ENCODE measurements at places on chromosomes 7 and 10. TPM values are rescaled to one million over a fixed set of nuclear protein-coding genes. Genes with fewer than 3 reads are reported as not detected.

DNA sequence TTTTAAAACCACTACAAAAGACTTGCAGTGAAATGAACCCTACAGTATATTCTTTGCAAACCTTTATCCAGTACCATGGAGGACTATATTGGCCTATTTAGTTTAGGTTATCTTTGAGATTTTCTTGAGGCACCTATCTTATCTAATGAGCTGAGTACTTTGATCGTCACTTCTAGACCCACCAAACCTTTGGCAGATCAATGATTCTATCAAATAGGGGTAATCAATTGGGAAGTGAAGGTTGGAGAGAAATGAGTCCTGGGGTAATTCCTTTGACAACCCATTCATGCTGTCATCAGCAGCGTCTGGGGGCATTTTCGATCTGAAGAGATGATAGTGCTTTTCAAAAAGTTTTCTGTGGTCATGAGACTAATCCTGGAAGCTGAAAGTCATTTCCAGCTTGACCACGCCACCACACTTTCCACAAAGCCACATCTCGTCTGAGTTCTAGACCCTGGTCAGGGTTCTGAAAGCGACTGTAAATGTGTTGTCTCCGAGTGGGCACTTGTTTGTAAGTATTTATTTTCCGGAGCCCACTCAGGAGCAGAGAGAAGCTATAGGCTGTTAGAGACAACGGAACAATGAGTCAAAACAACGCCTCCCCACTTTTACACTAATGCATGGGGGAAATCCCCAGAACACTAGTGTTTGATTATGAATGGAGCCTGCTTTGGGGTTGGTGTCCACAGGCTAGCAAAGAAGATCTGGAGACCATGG is 4.8 kb downstream of the EGR2 start:
- peaks cover 50% of the 10 kb centered on the region for H3K36me3 ChIP-seq
- no peak overlapping the region for H3K4me3 ChIP-seq
- peaks cover 65% of the 10 kb centered on the region for H3K4me1 ChIP-seq
- peak; percentile 79 for DNase-seq

DNA sequence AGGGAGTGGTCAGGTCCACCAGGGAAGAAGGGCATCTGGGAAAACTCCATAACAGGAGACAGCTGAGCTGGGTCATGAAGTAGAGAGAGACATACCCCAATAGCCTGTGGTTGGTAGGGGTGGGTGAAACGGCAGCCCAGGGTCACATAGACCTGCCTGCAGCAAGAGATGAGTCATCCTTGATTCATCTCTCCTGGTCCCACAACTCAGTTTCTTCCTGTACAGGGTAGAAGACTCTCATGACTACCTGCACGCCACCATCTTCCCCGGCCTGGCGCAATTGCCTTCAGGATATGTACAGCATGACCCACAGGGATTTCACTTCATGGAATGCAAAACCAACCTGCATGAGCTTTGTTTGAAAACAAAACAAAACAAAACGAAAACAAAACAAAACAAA is 45.1 kb upstream of the ADAM12 start:
- DNase-seq: no peak
- H3K27ac ChIP-seq: no peak overlapping the region
- no peaks in the 10 kb centered on the region for H3K4me1 ChIP-seq
- H3K4me3 ChIP-seq: no peak overlapping the region
- H3K27me3 ChIP-seq: no peaks in the 10 kb centered on the region

Gene DOCK1
- not detected for total RNA-seq

Gene CEP55
- 82.5 TPM for total RNA-seq

GRCh38 chr7:78828317-78828716 is 625.1 kb downstream of the MAGI2 start:
- H3K36me3 ChIP-seq: no peaks in the 10 kb centered on the region
- H3K27ac ChIP-seq: no peak overlapping the region
- no peaks in the 10 kb centered on the region for H3K27me3 ChIP-seq
- no peaks in the 10 kb centered on the region for H3K4me1 ChIP-seq

GRCh38 chr7:34313289-34313688 is 344.7 kb upstream of the NPSR1 start:
- no peaks in the 10 kb centered on the region for H3K36me3 ChIP-seq
- no peak overlapping the region for H3K4me3 ChIP-seq
- H3K27me3 ChIP-seq: no peaks in the 10 kb centered on the region
- H3K27ac ChIP-seq: no peak overlapping the region
- H3K4me1 ChIP-seq: no peaks in the 10 kb centered on the region

GRCh38 chr10:113486531-113486930 is 66.3 kb upstream of the HABP2 start:
- no peak overlapping the region for H3K27ac ChIP-seq
- peaks cover 3% of the 10 kb centered on the region for H3K27me3 ChIP-seq
- H3K36me3 ChIP-seq: no peaks in the 10 kb centered on the region
- H3K4me1 ChIP-seq: no peaks in the 10 kb centered on the region
- DNase-seq: no peak

DNA sequence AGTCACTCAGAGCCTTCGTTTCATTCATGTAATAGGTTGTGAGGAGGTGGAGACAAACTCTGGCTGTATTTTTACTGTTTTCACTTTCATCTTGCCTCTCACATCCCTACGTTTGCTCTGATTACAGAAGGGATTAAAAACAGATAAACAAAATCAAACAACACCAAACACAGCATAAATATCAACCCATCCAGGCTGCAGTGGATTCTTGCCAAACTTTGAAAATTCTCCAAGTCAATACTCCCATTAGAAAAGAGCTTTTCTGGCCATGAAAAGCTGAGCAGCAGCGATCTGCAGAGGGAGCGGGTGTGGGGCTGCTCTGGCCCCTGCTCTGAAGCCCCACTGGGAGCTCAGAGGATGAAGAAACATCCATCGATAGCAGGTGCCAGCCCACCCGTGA is 283.2 kb downstream of the WDR37 start:
- no peak overlapping the region for H3K27ac ChIP-seq
- peaks cover 4% of the 10 kb centered on the region for H3K27me3 ChIP-seq
- H3K36me3 ChIP-seq: no peaks in the 10 kb centered on the region
- no peak overlapping the region for H3K4me3 ChIP-seq
- no peak for DNase-seq
- H3K4me1 ChIP-seq: no peaks in the 10 kb centered on the region

Gene NEURL1
- 0.98 TPM for total RNA-seq

Gene RRP12
- total RNA-seq: 16.2 TPM

DNA sequence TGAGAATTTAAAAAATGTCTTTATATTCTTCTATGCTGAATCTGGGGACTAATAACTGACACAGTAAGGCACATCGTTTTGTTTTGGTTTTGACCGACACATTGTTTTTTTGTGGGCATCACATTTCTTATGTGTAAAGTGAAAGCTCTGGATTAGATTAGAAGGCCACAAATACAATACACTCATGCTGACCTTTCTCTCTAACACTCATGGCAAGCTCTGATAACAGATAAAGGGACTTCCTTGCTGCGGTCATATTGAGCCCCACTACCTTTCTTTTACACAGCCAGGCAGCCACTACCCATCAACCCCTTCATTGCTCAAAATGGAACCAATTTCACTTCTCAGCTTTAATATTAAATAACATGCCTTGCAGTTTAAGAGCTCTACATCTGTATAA is 26.0 kb downstream of the PPP1R3A start:
- no peaks in the 10 kb centered on the region for H3K4me1 ChIP-seq
- H3K4me3 ChIP-seq: no peak overlapping the region

- H3K36me3 ChIP-seq: no peaks in the 10 kb centered on the region
- DNase-seq: no peak
- H3K27me3 ChIP-seq: peaks cover 17% of the 10 kb centered on the region
- no peak overlapping the region for H3K27ac ChIP-seq
- no peak overlapping the region for H3K4me3 ChIP-seq
These were observed 25.7 kb downstream of the HTR7 start for GRCh38 chr10:90832111-90832510.

- DNase-seq: peak; percentile 81
- H3K4me1 ChIP-seq: no peaks in the 10 kb centered on the region
- peaks cover 3% of the 10 kb centered on the region for H3K36me3 ChIP-seq
- H3K27ac ChIP-seq: no peak overlapping the region
- no peak overlapping the region for H3K4me3 ChIP-seq
These were observed 14.8 kb downstream of the DPCD start for GRCh38 chr10:101602761-101603398.

- DNase-seq: no peak
- H3K4me3 ChIP-seq: no peak overlapping the region
- no peaks in the 10 kb centered on the region for H3K4me1 ChIP-seq
- H3K27ac ChIP-seq: no peak overlapping the region
- no peaks in the 10 kb centered on the region for H3K36me3 ChIP-seq
- no peaks in the 10 kb centered on the region for H3K27me3 ChIP-seq
These were observed 1085.1 kb downstream of the SORCS3 start for GRCh38 chr10:105726149-105726548.

Gene LRRC18
- total RNA-seq: not detected

Gene GPR85
- total RNA-seq: not detected

- DNase-seq: no peak
- H3K4me1 ChIP-seq: no peaks in the 10 kb centered on the region
- H3K4me3 ChIP-seq: no peak overlapping the region
- no peaks in the 10 kb centered on the region for H3K27me3 ChIP-seq
- no peak overlapping the region for H3K27ac ChIP-seq
These were observed 661.8 kb upstream of the MBL2 start for GRCh38 chr10:53434413-53434812.

DNA sequence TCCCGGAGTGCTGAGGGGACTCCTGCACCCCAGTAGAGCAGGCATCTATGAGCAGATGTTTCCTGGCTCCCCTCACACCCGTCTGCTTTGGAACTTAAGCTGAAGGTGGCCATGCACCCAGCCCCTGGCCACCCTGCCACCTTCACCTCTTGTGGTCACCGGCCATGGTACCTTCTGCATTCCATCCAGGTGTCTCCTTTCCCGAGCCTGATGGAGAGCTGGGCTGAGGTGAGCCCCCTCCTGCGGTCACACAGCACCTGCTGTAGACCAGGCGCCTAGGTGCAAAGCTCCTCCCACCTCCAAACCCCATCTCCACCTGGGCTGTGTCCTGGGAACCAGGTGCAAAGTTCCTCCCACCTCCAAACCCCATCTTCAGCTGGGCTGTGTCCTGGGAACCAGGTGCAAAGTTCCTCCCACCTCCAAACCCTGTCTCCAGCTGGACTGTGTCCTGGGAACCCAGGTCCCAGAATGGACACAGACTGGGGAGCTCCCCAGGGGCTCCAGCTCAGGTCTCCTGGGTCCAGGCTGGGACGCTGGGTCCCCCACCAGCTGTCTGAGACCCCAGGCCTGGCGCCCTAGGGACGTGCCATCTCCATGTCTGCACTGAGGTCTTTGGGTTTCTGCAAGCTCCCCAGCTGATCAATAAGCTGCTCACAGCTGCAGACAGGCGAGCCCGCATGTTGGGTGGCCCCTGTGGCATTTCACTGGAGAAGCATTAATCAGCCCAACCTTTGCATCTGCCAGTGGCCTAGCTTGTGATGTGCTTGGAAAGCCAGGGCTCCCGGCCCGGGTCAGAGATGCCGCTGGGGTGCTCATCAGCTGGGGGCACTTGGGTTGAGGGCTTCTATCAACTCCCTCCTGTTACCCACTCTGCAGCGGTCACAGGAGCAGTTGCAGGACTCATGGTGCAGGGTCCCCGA is 61.2 kb upstream of the INPP5A start:
- H3K4me3 ChIP-seq: no peak overlapping the region
- no peaks in the 10 kb centered on the region for H3K4me1 ChIP-seq
- H3K36me3 ChIP-seq: no peaks in the 10 kb centered on the region
- H3K27me3 ChIP-seq: peaks cover 13% of the 10 kb centered on the region
- no peak for DNase-seq

- H3K4me3 ChIP-seq: no peak overlapping the region
- no peak overlapping the region for H3K27ac ChIP-seq
- no peaks in the 10 kb centered on the region for H3K27me3 ChIP-seq
- H3K4me1 ChIP-seq: peaks cover 3% of the 10 kb centered on the region
- H3K36me3 ChIP-seq: no peaks in the 10 kb centered on the region
These were observed 165.2 kb downstream of the AUTS2 start for GRCh38 chr7:69763513-69763912.

- no peaks in the 10 kb centered on the region for H3K4me1 ChIP-seq
- peaks cover 5% of the 10 kb centered on the region for H3K27me3 ChIP-seq
These were observed 586.7 kb upstream of the GALNT17 start for GRCh38 chr7:70545214-70545613.

GRCh38 chr10:3935141-3935540 is 150.1 kb upstream of the KLF6 start:
- peaks cover 50% of the 10 kb centered on the region for H3K4me1 ChIP-seq
- peak overlapping the region; percentile 86 for H3K27ac ChIP-seq
- peak; percentile 81 for DNase-seq
- peaks cover 32% of the 10 kb centered on the region for H3K36me3 ChIP-seq

- peaks cover 50% of the 10 kb centered on the region for H3K4me1 ChIP-seq
- H3K27me3 ChIP-seq: no peaks in the 10 kb centered on the region
- peak; percentile 93 for DNase-seq
- peak within 1 kb of the TSS; percentile 95 for H3K27ac ChIP-seq
These were observed at the start of gene TNKS2 for GRCh38 chr10:91797874-91798648. Gene TNKS2 (plus strand): TSS chr10:91798426. CDS start chr10:91798691, 265 bp downstream.

GRCh38 chr10:62043421-62044021 is 142.0 kb downstream of the ARID5B start:
- H3K4me3 ChIP-seq: peak overlapping the region; percentile 26
- no peak for DNase-seq

DNA sequence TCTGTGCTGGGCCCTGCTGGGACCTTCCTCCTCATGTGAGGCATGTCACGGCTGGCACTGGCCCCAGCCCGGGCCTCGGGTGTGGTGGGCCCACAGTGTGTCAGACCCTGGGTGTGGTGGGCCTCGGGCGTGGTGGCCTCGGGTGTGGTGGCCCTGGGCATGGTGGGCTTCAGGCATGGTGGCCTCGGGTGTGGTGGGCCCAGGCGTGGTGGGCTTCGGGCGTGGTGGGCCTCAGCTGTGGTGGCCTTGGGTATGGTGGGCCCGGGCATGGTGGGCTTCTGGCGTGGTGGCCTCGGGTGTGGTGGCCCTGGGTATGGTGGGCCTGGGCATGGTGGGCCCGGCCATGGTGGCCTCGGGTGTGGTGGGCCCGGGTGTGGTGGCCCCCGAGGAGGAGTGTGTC is 40.4 kb downstream of the NKX6-2 start:
- no peak for DNase-seq
- H3K27me3 ChIP-seq: no peaks in the 10 kb centered on the region
- H3K36me3 ChIP-seq: no peaks in the 10 kb centered on the region
- no peaks in the 10 kb centered on the region for H3K4me1 ChIP-seq

Gene MRPL32
- 47.4 TPM for total RNA-seq

DNA sequence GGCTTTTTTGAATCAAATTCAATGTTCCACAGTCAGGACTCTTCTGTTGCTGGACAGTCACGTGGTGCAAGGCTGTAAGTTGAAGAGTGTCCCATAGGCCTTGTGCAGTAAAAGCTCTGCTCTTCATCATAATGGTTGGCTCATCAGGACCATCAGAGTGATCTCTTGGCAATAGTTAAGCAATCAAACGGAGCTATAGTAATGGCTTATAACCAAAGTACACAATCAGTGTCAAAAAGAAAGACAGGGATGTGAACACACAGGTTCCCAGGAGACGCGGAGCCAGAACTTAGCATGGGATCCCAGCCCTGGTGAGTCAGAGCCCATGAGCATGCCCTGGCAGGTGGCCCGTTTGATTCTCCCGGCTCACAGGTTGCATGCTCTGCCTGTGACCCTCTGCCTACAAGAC is 10.8 kb upstream of the GPNMB start:
- H3K4me3 ChIP-seq: no peak overlapping the region
- H3K27ac ChIP-seq: no peak overlapping the region
- H3K4me1 ChIP-seq: peaks cover 1% of the 10 kb centered on the region
- DNase-seq: no peak

Measured in activated CD4-positive, alpha-beta memory T cell treated with anti-CD3 and anti-CD28 coated beads, Interleukin-2, amount 10 ng/mL, durations not matched to agents 7 days and 5 days (primary cell).